ENCODE measurements at places on chromosomes 11 and 22. TPM values are rescaled to one million over a fixed set of nuclear protein-coding genes. Genes with fewer than 3 reads are reported as not detected.
A peak's percentile ranks its signal among the peaks of the same experiment; 100 is the strongest.

DNA sequence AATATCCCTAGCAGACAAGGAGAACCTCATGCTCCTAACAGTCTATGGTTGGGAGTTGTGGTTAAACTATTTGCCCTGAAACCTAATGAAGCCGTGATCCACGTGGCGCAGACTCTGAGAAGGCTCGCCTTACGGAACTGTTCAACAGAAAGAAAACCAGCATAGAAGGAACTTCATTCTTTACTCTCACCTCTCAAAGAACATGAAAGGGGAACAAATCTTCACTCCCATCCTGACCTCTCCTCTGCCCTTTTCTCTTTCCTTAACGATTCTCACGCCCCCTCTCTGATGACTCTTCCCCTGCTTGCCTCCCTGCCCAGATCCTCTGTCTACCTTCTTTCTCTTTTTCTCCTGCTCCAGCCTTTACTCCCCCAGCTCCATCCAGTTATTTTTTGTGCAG is 54.2 kb downstream of the IRAG1 start:
- no peak for DNase-seq

GRCh38 chr11:117181586-117182550 is 3.3 kb downstream of the SIDT2 start:
- no peak for DNase-seq

GRCh38 chr11:119936426-119936825 is 201.5 kb downstream of the TRIM29 start:
- DNase-seq, result peak; percentile 17

GRCh38 chr11:35253237-35253636 is 114.3 kb downstream of the CD44 start:
- no peak for DNase-seq

DNA sequence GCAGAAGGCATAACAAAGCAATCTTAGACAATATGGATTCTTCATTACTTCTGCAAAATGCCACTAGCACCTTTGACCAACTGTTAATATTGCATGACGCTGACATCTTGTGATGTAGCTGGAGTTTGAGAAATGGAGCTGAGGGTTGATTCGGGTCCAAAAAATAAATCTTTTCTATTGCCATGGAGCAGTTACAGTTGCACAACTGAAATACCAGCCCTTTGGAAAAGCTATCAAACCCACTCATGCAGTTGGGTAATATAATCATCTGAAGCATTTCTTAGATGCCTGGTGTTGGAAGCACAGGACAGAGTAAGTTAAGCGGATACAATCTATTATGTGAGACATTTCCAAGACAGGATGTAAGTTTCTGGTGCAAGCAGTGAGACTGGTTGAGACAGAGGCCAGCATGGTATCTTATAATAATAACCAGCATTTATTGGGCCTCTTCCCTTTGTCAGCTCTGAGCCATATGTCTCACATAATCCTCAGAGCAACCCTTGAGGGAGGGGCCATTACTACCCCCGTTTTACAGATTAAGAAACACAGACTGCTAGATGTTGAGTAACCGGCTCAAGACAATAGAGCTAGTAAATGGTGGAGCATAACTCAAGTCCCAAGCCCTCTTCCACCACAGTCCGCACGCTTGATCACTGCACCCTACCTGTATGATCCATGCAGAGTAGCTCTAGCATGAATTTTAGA is 74.9 kb upstream of the CAPRIN1 start:
- DNase-seq, result peak; percentile 6

DNA sequence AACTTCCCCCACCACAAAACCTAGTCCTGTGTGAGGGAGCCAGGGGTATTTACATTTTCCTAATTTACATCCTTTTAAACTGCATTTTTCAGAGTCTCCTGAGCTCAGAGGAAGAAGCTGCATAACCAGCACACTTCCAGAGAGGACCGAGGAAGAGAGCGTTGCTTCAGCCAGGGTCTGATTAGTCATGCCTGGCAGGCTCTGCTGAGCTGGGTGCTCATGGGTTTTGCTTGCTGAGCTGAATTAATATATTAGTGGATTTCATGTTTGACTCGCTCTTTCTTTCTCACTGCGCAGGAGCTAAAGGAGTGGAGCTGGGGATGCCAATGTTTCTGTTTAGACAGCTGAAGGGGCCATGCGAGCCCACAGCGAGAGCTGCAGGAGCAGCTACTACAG is 539.3 kb upstream of the B3GAT1 start:
- DNase-seq, result peak; percentile 57

- DNase-seq, result no peak
These were observed 425.5 kb downstream of the BRD1 start for GRCh38 chr22:49402169-49402568.

- no peak for DNase-seq
These were observed 802.8 kb downstream of the BRD1 start for GRCh38 chr22:49024775-49025440.

DNA sequence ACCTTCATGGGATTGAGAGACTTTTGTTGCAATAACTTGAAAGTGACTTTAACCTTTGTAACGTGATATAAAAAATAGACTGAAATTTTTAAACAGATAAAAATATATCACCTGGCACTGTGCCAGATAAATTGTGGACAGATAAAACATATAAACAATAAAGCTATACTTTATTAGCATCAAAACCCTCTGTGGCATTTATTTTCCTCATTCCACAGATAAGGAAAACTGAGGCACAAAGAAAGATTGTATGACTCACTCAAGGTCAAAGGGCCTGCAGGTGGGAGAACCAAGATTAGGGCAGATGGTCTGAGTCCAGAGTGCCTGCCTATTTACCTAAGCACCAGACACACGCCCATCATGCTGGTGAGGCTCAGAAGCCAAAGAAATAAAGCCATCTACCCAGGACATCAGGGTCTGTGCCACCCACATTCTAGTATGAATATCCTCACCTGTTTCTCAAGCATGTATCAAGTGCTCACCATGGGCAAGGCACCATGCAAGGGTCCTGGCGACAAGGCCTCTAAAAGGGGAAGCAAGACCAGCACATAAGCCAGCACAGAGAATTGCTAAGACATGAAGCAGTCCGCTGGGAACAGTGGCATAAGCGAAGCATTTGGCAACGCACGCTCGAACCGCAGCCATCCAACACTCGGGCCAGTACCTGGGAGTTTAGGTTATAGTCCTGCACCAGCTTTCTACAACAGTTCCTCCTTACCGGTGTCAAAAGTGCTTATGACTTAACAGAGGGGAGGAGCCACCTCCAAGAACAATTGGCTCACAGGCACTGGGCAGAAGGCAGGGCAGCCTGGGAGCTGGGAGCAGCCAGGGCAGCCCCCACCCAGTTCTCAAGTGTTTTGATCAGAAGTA is 17.6 kb downstream of the MYH9 start:
- DNase-seq, result peak; percentile 62

- peak; percentile 47 for DNase-seq
These were observed 70.0 kb downstream of the SGSM1 start for GRCh38 chr22:24875862-24876506.

- DNase-seq, result no peak
These were observed 160.9 kb downstream of the TBC1D22A start for GRCh38 chr22:46923394-46923793.

DNA sequence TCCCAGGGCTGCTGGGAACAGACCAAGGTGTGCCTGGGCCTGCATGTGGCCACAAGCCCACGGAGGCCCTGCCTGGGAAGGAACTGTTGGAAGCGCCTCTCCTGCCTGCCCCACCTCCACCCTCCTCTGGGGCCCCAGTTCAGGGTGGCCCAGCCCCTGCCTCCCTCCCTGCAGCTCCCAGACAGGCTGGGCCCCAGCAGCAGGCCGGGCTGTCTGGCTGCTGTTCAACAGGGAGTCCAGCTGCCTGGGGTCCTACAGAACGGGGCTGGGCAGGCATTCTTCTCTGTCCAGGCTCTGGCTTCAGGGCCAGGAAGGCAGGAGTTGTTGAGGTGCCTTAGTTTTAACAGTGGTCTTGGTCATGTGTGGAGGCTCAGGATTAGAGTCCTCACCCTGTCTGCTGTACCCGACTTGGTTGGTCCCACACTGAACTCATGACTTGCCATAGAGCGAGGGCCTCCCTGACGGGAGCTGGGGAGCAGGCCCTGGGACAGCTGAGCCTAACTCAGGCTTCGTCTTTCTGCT is 11.8 kb downstream of the PRDM11 start:
- DNase-seq, result no peak

GRCh38 chr11:114982141-114982540 is 303.8 kb downstream of the NXPE2 start:
- no peak for DNase-seq

- DNase-seq, result no peak
These were observed 77.2 kb downstream of the PRR5L start for GRCh38 chr11:36373016-36374010.

DNA sequence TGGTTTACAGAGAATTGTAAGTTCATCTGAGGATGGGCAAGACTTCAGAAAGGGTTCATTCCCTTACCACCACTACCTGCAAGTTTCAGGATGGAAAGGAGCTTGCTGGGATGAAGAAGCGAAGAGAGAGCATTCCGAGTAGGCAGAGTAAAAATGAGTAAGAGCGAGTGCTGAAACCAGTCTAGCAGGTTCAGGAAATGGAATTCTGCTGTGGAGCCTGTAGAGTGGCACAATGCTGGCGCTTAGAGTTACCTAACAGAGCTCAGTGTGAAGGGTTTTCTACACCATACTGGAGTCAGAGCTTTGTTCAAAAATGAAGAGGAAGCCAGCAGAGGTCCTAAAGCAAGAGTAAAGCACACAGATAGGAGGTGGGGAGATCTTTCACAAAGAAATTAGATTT is 179.2 kb upstream of the ZC3H12C start:
- no peak for DNase-seq

GRCh38 chr11:69434471-69434931 is 47.0 kb upstream of the LINC01488 start:
- DNase-seq, result no peak

DNA sequence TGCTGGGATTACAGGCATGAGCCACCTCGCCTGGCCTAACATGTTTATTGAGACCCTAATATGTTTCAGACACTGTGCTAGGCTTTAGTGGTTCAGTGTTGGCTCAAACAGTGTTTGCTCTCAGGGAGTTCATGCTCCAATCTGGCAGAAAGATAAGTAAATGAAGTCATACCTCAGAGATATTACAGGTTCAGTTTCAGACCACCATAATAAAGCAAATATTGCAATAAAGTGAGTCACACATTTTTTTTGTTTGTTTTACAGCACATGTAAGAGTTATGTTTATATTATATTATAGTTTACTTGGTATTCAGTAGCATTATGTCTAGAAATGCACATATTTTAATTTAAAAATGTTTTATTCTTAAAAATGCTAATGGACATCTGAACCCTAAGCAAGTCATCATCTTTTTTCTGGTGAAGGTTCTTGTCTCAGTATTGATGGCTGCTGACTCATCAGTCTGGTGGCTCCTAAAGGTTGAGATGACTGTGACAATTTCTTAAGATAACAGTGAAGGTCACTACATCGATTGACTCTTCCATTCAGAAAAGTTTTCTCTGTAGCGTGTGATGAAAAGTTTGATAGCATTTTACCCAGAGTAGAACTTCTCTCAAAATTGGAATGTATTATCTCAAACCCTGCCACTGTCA is 243.0 kb upstream of the ANO5 start:
- DNase-seq, result no peak

HOATZ gene
- not detected for total RNA-seq

AIFM3 gene
- total RNA-seq, result not detected

CD248 gene
- not detected for total RNA-seq

KLHL35 gene
- total RNA-seq, result 4.6 TPM

F2 gene
- total RNA-seq, result not detected

OOSP4B gene
- not detected for total RNA-seq

OR4S1 gene
- total RNA-seq, result not detected
